Muscle of arm (tissue), 14 donors: ENCODE measurements at places on chromosomes 16 and 17.
A peak's percentile ranks its signal among the peaks of the same experiment; 100 is the strongest.

DNA sequence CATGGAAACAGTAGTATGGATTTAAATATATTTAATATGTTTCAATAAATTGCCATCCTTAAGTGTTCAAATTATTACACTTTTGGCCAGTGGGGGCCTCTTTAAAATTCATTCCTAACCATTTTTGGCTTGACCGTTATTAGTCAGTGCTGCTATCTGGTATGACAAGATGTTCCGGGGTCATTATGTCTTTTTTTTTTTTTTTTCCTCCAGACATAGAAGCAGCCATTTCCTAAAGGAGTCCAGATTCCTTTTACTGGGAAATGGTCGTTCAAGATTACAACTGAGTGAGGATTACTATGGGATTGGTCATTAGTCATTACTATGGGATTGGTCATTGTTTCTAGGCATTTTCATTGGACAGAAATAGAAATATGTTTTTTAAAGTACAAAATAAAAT lies 53.4 kb downstream of the NF1 start:
- no peak for DNase-seq

DNA sequence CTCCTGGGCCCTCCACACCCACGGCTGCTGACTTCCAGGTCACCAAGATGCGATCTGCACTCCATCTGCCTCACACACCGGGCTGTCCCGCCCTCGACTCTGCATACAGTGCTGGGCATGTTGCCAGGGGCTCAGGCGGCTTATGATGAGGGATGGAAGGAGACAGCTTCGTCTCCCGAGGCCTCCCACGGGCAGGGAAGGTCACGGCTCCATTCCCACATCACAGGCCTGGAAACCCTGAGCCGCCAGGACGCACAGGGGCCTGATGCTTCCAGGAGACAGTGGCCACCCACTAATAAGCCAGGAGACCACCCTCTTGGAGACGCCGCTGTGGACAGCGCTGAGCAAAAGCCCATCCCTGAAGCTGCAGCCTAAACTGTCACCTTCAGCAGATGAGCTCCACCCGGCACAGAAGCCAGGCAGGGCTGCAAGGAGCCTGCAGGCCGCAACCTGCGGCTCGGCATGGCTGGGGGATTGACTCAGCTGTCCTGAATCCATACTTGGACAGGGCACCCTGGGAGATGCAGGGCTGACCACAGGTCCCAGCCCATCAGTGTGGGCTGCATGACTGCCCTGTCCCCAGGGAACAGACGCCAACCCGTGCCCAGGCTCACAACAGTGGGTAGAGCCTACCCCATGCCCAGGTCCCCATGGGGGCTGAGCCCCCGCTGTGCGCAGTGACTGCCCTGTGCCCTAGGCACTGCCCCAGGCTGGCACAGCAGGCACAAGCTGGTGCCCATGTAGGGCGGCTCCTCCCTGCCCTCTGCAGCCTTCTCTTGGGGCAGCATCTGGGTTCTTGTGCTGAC lies 34.4 kb downstream of the SLC7A5 start:
- no peak for DNase-seq

- DNase-seq, result no peak
Observed at GRCh38 chr16:70738083-70738977, 52.5 kb upstream of the MTSS2 start.

DNA sequence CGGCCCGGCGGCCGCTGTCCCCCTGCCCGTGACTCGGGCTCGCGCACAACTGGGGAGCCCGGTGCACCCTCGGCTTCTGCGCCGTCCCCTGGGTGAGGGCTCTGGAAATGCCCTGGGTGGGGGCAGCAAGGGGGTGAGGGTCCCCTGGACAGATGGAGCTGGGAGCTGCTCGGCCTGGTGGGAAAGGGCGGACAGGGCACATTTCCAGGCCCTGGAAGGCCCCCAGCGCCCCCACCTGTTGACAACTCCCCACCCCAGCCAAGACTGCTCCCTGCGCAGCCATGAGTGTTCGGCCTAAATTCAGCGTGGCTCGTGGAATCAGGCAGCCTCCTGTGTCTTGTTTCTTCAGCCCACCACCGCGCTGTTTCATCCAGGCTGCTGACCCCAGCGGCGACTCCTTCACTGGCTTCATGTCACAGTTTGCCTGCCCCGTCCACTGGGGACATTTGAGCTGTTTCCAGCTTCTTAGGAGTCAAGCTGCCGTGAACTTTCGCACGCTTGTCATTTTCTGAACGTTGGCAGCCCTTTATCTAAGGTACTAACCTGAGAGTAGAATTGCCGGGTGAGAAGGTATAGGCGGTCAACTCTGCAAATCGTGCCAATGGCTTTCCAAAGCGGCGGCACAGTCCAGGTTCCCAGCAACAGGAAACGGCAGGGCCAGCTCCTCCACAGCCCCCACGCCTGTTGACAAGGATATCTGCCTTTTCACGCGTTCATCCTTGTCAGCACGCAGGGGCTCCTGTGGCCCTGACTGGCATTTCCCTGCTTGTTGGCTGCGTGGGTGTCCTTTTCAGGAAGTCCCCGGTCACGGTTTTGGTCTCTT lies 895 bp downstream of the UTS2R start:
- DNase-seq, result no peak

GRCh38 chr16:2174396-2175131 lies 19.0 kb downstream of the TRAF7 start:
- DNase-seq, result no peak

GRCh38 chr16:48164907-48165715 lies 9.3 kb upstream of the ABCC12 start:
- DNase-seq, result peak; percentile 63

- DNase-seq, result no peak
Observed at GRCh38 chr16:66717112-66717675, 20.7 kb upstream of the CMTM4 start.

DNA sequence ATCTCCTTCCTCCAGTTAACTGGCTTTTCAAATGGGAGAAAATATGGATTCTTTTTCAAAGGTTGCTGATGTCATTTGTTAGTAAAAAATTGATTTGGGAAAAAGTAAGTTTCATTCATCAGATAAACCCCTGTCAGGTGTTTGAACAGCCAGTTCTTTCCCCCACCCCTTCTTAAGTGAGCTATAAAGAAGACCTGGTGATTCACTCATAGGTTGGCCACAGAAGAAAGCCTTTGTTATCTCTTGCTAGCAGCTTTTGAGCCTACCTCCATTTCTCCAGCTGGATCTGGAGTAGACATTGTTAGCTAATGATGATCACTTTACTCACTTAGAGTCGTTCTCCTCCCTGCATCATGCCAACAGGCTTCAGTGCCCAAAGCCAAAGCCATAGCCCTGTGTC lies 63.0 kb downstream of the NLK start:
- no peak for DNase-seq

- DNase-seq, result no peak
Observed at GRCh38 chr17:28888832-28889231, 8.7 kb downstream of the FLOT2 start.

GRCh38 chr17:66492561-66493005 lies 190.2 kb downstream of the PRKCA start:
- no peak for DNase-seq

- DNase-seq, result peak; percentile 38
Observed at GRCh38 chr16:71894229-71894920, 956 bp upstream of the IST1 start.

GRCh38 chr17:75307957-75308731 lies 18.9 kb upstream of the SLC25A19 start:
- no peak for DNase-seq

- DNase-seq, result no peak
Observed at GRCh38 chr17:8849311-8850041, 18.0 kb downstream of the PIK3R6 start.

GRCh38 chr17:5241861-5242671 lies 7.4 kb upstream of the SCIMP start:
- no peak for DNase-seq

DNA sequence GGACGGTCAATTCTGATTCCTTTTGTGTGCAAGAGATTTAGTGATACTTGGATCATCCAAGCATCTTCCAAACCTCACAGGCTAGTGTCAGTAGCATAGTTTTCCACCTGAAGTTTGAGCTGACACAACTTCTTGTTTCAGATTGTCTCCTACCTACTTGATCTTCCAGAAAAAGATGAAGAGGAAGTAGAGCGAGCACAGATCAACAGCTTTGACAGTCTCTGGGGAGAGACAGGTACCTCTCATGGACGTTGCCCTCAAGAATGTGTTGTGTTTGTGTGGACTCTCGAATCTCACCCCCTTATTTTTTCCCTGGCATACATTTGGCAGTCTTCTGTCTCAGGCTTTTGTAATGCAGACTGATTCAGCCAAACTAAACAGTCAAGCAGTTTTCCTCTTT lies 47.4 kb downstream of the CYB561 start:
- DNase-seq, result no peak

DNA sequence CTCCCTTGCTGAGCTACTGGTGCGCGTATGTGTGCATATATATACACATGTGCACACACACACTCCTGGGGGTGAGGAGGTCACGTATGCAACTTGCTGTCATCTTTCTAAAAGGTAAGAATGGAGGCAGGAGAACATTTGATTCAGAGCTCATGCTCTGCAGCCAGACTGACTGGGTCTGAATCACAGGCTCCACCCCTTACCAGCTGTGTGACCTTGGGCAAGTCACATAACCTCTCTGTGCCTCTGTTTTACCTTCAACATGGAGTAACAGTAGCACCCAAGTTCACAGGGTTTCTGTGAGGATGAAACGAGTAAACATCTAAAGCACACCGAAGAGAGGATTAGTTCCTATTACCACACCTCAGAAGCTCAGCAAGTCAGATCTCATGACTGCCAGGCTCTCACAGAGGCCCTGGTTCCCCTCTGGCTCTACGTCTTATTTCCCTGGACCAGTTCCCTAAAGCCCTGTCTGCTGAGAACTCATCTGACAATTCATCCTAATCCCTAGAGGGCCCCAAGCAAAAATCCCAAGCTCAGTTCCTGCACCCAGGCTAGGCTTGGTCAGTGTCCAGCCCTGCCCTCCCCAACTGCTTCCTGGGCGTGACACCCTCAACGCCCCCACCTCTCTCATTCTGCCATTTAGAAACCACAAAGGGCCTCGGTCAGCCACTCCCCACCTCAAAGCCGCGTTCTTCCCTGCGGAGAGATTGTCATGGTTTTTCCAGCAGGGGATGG lies 28.7 kb downstream of the ABR start:
- DNase-seq, result no peak

DNA sequence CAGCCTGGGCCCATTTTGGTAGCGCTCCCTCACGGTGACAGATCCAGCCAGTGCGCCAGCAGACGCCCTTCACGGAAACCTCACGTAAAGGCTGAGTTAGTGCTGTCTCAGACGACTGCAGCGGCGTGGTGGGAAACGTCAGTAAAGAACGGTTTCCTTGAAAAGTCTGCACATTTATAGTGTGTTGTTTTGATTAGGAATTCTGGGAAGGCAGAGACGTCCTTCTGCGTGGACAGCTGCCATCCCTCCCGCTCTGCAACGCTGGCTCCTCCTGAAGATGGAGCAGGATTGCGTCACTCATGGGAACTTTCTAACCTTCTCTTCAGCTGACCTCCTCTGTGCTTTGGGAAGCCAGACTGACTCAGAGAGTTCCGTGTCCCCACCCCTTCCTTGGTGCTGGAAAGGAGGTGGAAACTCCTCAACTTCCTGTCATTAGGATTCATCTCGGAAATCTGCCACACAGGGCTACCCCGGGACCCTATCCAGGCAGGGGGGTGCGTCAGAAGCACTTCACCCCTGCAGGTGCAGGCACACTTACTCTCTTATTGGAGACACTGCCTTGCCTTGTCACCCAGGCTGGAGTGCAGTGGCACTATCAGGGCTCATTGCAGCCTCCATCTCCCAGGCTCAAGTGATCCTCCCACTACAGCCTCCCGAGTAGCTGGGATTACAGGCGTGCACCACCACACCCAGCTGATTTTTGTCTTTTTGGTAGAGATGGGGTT lies 24.3 kb upstream of the CRISPLD2 start:
- DNase-seq, result peak; percentile 76

DNA sequence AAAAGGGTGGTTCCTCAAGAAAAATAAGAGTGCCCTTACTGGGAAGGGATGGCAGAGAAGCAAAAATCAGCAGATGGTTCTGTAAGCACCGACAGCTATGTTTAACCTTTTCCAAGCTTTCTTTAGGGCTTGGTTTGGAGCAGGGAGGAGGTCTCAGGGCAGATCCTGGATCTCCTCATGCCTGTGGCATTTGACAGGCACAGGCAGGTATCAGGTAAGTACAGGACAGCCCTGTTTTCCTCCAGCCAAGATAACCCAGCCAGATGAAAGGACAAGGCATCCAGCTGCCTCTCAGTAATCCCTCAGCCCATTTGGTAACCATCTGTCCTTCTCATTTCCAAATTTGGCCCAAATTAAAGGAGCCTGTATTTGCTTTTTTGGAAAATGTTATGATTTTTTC lies 141.5 kb downstream of the TOX3 start:
- no peak for DNase-seq

DNA sequence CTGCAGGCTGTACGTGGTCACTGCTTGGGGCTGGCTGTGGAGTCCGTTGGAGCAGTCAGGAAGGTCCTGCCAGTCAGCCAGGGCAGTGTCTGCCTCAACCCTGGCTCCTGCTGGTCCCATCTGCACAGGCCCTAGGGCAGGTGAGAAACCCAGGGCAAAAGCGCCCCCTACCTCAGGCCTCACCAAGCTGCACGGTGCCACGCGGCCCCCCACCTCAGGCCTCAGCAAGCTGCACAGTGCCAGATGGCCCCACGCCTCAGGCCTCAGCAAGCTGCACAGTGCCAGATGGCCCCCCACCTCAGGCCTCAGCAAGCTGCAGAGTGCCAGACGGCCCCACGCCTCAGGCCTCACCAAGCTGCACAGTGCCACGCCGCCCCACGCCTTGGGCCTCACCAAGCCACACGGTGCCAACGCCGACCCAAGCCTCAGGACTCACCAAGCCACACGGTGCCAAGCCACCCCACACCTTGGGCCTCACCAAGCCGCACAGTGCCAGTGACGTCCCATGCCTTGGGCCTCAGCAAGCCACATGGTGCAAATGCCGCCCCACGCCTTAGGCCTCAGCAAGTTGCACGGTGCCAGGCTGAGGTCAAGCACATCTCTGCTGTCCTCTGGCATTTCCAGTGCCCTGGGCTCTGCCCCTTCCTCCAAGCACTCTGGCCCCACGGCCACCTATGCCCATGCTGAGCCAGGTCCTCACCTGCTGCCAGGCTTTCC lies 5.5 kb downstream of the TMEM204 start:
- DNase-seq, result no peak

- no peak for DNase-seq
Observed at GRCh38 chr16:79563921-79564320, 36.6 kb downstream of the MAF start.

- no peak for DNase-seq
Observed at GRCh38 chr16:57051696-57052228, 40.6 kb upstream of the CPNE2 start.

GRCh38 chr17:1108765-1109605 lies 70.8 kb downstream of the ABR start:
- DNase-seq, result peak; percentile 63

- no peak for DNase-seq
Observed at GRCh38 chr16:72061564-72061963, 1.5 kb upstream of the HPR start.

- peak; percentile 49 for DNase-seq
Observed at GRCh38 chr17:82892899-82893565, 53.2 kb upstream of the ZNF750 start.

- no peak for DNase-seq
Observed at GRCh38 chr16:66081775-66082366, 284.6 kb upstream of the CDH5 start.

DNA sequence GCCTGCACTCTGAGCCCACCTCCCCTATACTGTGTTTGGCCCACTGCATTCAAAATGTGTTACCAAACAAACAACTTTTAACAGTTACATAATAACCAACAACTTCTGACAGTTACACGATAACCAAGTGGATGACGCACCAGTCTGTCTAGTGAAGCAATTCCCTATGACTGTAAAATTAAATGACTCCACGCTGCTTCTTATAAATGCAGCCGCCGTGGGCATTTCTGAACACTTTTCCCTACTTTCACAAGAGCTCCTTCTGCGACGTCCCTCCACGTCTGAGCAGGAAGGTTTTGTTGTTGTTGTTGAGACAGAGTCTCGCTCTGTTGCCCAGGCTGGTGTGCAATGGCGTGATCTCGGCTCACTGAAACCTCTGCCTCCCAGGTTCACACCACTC lies 27.6 kb downstream of the ZNF276 start:
- DNase-seq, result no peak
